Gastrocnemius medialis (tissue), 4 donors: ENCODE measurements at places on chromosomes 1 and 21.
A peak's percentile ranks its signal among the peaks of the same experiment; 100 is the strongest.

- no peak for DNase-seq
Measured at GRCh38 chr21:14889080-14889810, 175.6 kb downstream of the NRIP1 start.

GRCh38 chr1:203268901-203269653, 36.2 kb upstream of the BTG2 start:
- peak; percentile 54 for DNase-seq

GRCh38 chr1:223667484-223668182, 2.1 kb upstream of the CAPN8 start:
- DNase-seq: no peak

- no peak for DNase-seq
Measured at GRCh38 chr1:193525917-193526710, 339.7 kb upstream of the B3GALT2 start.

DNA sequence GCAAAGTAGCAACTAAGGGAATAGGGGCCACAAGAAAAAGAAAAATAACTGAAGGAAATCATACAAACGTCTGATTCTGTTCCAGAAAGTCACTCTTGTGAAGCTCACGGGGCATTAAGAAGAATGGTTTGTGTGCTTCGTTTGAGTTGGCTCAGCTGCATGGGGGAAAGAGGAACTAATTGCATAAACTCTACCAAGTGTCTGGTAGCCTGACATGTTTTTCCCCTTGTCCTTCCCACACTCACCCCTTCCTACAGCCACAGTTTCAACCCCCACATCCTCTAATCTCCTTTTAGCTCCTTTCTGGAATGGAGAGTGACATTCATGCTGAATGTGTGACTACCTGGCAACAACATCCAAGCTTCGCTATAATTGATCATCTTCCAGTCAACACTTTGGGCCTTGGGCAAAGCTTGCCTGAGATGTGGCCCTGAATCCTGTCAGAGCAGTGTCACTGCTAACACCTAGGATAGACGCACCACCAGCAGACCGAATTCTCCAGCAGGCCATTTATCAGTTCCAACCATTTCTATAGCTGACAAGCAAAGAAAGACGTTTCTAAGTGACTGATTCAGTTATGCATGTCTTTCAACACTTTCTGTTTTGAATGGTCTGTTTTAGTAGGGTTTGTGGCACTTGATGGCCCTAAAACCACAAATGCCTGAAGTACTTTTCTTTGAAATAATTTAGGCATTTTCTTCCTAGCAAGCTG, 439.6 kb downstream of the TTLL7 start:
- DNase-seq: no peak

GRCh38 chr1:154870115-154870571, at the start of gene KCNN3:
Gene KCNN3, minus strand, starts transcription at chr1:154870281. Its CDS starts 317 bp downstream, at chr1:154869964.
- peak; percentile 95 for DNase-seq

GRCh38 chr1:152870831-152871730, 7.0 kb upstream of the SMCP start:
- DNase-seq: no peak

DNA sequence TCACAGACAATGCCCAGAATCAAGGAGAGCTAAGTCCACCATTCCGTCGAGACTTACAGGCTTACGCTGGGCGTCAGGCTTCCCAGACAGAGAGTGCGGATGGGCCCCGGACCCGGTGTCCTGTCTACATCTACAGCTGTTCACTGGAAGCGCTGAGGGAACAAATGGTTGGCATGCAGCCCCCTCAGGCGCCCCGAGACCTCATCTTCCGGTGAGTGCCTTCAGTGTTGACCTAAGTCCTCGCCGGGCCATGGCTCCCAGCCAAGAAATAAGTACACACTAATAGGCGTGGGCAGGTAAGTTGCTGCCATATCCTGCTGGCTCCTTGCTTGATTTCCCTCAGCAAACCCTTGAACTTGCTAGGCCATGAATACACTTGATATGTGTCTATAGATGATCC, 26.2 kb downstream of the HYI start:
- DNase-seq: no peak

GRCh38 chr21:43699933-43700599, 18.9 kb upstream of the PDXK start:
- DNase-seq: no peak

DNA sequence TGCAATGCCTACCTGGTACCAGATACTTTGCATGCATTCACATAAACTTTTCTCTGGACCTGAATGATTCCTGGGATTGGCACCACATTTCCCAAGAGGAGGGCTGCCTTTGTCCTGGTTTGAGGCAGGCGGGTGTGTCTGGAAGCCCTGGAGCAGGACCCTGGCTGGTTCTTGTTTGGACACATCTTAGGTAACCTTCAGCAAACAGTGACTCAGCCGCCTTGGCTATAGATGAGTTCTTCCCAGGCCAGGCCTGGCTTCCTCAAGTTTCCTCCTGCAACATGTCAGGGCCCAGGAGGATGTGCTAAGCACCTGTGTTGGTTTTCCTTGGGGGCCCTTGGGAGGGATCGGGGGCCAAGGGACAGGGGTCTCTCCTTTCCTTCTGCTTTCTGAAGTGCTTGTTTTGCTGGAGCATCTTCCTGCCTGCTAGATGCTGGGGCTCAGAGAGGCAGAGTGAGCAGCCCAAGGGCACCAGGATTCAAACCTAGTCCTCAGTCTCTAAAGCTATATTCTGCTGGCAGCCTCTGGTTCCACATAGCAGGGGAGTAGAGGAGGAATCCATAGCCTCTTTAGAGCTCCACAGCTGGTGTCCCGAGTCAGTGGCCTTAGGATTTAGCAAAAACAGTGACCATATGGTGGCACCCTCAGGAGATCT, 38.2 kb downstream of the PAX7 start:
- peak; percentile 18 for DNase-seq

- DNase-seq: no peak
Measured at GRCh38 chr1:211318576-211319280, 7.9 kb upstream of the TRAF5 start.

DNA sequence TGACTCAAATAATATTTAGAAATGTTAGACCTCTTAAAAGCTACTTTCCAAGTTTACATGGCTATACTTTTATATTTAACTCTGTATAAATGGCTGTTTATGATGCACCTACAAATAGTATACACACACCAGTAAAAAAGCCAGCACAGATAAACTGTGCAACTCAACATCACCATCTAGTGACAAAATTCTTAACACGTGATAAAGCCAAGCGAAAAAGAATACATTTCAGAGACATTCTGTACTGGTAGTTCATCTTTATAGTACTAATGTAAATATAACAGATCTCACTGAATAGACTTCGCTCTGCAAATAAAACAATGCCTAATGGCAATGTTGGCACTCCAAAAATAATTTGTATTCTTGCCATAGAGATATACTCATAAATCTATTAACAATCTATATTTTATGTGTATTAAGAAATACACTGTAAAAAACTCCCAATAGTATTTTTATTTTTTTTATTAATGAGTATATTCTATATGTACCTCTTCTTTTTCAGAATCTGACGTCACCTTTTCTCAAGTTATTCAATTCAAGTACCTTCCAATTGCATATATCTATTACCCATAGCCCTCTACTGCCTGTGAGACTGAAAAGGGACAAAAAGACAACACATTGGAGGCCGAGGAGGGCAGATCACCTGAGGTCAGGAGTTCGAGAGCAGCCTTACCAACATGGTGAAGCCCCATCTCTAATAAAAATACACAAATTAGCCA, 100.2 kb downstream of the DPYD start:
- no peak for DNase-seq

GRCh38 chr21:27807596-27807995, 840.7 kb upstream of the ADAMTS5 start:
- DNase-seq: no peak

GRCh38 chr1:248730507-248731335, 24.8 kb downstream of the LYPD8 start:
- DNase-seq: no peak

GRCh38 chr1:11550664-11551283, 71.8 kb downstream of the DISP3 start:
- DNase-seq: no peak

GRCh38 chr1:119794230-119794875, 16.9 kb downstream of the REG4 start:
- no peak for DNase-seq
